ENCODE measurements at places on chromosomes 4 and X. TPM values are rescaled to one million over a fixed set of nuclear protein-coding genes. Genes with fewer than 3 reads are reported as not detected.

GPM6B gene
- not detected for total RNA-seq

PAGE2 gene
- total RNA-seq: not detected

PRR32 gene
- not detected for total RNA-seq

PARM1 gene
- total RNA-seq: 0.62 TPM

SCD5 gene
- 8.1 TPM for total RNA-seq

RAB40A gene
- not detected for total RNA-seq

SLC26A1 gene
- 0.31 TPM for total RNA-seq

SSX3 gene
- not detected for total RNA-seq

DNAAF6 gene
- not detected for total RNA-seq

CXCL3 gene
- total RNA-seq: 6.5 TPM

FAM47A gene
- total RNA-seq: not detected

F8A2 gene
- total RNA-seq: not detected
